ENCODE measurements at places on chromosomes 6 and 20. TPM values are rescaled to one million over a fixed set of nuclear protein-coding genes. Genes with fewer than 3 reads are reported as not detected.
A peak's percentile ranks its signal among the peaks of the same experiment; 100 is the strongest.

DNA sequence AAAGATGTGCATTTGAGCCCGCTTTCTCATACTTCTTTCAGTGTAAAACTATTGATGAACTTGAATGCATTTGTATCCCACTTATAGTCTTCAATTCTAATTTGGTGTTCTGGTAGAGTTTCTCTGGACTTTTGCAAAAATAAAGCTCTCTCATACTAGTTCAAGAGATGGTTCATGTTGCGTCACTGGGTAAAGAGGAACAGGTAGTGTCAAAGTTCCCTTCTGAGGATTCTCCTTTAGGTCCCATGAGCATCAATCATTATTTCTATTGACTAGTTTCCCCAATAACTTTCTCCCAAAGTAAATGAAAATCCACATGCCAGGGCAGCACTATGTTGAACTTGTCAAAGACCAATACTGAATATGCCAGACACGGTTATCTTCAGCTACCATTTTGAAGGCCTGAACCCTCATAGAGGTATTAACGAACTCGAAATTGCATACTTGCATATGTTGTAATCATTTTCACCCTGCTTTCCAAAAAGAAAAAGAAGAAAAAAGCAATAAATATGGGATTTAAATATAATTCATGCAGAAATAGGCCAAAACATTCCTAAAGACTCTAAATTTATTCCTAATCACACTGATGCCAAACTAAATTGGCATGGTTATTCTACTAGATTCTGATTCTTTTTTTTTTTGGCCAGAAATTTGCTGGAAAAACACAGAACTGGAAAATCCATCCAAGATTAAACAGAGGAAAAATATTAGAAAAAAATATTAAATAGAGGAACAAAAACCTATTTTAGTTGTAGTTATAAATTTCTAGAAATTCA is 84.5 kb downstream of the SGK1 start:
- no peaks in the 10 kb centered on the region for H3K36me3 ChIP-seq
- H3K4me1 ChIP-seq = no peaks in the 10 kb centered on the region
- no peak for DNase-seq
- H3K4me3 ChIP-seq = no peak overlapping the region

- no peak for DNase-seq
- no peak overlapping the region for H3K27ac ChIP-seq
- H3K36me3 ChIP-seq = peaks cover 16% of the 10 kb centered on the region
- no peak overlapping the region for H3K4me3 ChIP-seq
- H3K4me1 ChIP-seq = no peaks in the 10 kb centered on the region
- no peaks in the 10 kb centered on the region for H3K27me3 ChIP-seq
These were observed 7.0 kb downstream of the MRPS18A start for GRCh38 chr6:43680308-43681200.

DNA sequence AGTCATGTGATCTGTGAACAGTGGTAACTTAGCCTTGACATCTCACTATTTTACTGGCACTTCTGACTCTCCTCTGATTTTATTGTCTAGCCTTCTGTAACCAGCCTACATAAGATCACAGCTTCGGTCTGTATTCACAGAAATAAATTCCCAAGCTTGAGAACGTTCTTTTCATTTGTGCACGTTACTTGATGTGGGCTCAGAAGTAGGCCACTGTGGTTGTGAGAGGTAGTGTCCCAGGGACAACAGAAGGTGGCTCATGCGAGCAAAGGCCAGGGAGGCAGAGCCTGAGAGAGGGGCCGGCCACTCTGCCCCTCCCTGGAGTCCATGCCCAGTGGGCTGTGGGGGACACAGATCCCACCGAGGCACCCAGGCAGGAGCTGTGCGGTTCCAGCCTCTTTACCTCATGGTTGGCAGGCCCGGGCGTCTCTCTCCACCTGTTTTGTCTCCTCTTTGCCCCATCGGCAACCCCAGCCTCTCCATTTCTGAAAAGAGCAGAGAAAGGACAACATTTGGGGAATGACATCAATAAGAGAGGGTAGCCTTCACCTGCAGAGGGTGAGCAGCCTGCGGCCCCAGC is 207.5 kb upstream of the CST7 start:
- no peak for DNase-seq
- H3K27ac ChIP-seq = no peak overlapping the region
- no peaks in the 10 kb centered on the region for H3K36me3 ChIP-seq
- H3K4me3 ChIP-seq = no peak overlapping the region
- H3K27me3 ChIP-seq = no peaks in the 10 kb centered on the region

DNA sequence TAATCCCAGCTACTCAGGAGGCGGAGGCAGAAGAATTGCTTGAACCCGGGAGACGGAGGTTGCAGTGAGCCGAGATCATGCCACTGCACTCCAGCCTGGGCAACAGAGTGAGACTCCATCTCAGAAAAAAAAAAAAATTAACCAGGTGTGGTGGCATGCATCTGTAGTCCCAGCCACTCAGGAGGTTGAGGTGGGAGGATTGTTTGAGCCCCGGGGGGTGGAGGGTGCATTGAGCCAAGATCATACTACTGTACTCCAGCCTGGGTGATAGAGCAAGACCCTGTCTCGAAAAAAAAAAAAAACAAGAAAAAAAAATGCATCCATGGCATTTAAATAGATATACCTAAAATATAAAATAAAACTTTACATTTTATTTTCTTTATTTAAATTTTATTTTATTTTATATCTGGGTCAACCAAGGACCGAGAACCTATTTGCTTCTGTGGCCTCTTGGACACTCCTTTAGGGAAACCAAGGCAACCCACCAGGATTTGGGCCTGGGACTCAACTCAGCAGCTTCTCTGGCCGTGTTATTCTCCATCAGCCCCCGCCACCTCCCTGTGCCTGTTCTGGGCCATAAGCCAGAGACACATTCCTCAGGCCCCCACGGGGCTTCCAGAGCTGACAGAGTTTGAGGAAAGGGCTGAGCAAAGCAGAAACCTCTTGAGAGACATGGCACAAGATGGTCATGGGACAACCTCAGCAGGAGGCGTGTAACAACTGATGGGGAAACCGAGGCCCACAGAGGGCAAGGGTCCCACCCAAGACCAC is 6.2 kb downstream of the SNTA1 start:
- peak overlapping the region; percentile 67 for H3K27ac ChIP-seq
- no peaks in the 10 kb centered on the region for H3K27me3 ChIP-seq
- peaks cover 23% of the 10 kb centered on the region for H3K36me3 ChIP-seq
- H3K4me1 ChIP-seq = peaks cover 49% of the 10 kb centered on the region
- DNase-seq = peak; percentile 41
- H3K4me3 ChIP-seq = no peak overlapping the region

- no peaks in the 10 kb centered on the region for H3K36me3 ChIP-seq
- no peak overlapping the region for H3K4me3 ChIP-seq
- no peaks in the 10 kb centered on the region for H3K4me1 ChIP-seq
- H3K27ac ChIP-seq = no peak overlapping the region
- no peak for DNase-seq
These were observed 125.0 kb upstream of the DOK5 start for GRCh38 chr20:54350415-54350814.

DNA sequence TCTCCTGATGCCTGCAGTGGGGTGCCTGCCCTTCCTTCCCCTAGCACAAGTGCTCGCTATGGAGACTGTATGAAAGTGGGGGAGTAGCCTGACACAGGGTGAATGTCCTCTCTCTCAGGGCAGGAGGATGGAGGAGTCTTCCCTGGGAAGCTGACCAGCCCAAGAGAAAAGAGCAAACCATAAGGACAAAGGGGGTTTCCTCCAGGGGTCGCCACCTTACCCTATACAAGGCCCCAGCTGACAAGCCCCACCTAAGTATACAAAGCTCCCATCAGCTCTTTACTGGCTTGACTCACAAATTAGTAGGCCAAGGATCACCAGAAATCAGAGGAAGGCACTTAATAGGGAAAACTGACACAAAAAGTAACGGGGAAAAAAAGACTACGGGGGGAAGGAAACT is 54.1 kb downstream of the PLAGL1 start:
- H3K27me3 ChIP-seq = peaks cover 3% of the 10 kb centered on the region
- H3K36me3 ChIP-seq = no peaks in the 10 kb centered on the region
- DNase-seq = no peak
- peaks cover 6% of the 10 kb centered on the region for H3K4me1 ChIP-seq
- no peak overlapping the region for H3K27ac ChIP-seq

DNA sequence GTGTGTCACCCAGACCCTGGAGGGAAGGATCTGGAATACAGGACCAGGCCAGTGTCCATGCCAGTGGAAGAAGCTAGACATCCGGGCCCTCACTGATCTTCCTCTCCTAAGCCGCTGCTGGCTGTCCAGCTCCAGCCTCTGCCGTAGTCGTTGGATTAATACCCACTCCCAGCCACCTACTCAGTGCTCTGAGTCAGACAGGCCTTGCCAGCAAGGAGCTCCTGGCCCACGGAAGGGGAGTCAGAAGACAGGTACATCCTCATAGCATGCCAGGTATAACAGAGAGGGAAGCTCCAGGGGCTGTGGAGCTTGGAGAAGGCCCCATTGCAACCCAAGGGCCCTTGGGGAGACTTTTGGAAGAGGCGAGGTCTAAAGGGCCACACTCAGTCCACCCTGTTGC is 49.0 kb downstream of the STK35 start:
- H3K4me3 ChIP-seq = no peak overlapping the region
- H3K4me1 ChIP-seq = peaks cover 3% of the 10 kb centered on the region
- H3K36me3 ChIP-seq = no peaks in the 10 kb centered on the region
- no peaks in the 10 kb centered on the region for H3K27me3 ChIP-seq
- no peak overlapping the region for H3K27ac ChIP-seq
- no peak for DNase-seq

DNA sequence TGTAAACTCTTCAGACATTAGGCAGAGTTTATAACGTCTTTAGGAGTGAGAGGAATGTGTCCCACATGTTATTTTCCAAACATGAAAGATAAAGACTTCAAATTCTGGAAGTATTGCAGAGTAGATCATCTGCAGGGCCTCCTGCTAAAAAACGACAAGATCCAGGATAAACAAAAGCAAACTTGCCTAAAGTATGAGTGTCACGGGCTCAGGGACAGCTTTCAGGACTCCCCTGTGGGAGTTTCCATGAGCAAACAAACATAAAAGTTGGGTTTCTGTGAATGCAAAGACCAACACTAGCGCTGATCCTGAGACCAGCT is 76.9 kb downstream of the TXNDC5 start:
- H3K4me3 ChIP-seq = no peak overlapping the region
- peak; percentile 31 for DNase-seq
- H3K27ac ChIP-seq = no peak overlapping the region
- H3K4me1 ChIP-seq = no peaks in the 10 kb centered on the region

GRCh38 chr6:15392182-15392581 is 146.3 kb downstream of the JARID2 start:
- no peaks in the 10 kb centered on the region for H3K36me3 ChIP-seq
- DNase-seq = no peak
- peaks cover 34% of the 10 kb centered on the region for H3K4me1 ChIP-seq
- no peaks in the 10 kb centered on the region for H3K27me3 ChIP-seq
- H3K27ac ChIP-seq = no peak overlapping the region
- H3K4me3 ChIP-seq = no peak overlapping the region

DNA sequence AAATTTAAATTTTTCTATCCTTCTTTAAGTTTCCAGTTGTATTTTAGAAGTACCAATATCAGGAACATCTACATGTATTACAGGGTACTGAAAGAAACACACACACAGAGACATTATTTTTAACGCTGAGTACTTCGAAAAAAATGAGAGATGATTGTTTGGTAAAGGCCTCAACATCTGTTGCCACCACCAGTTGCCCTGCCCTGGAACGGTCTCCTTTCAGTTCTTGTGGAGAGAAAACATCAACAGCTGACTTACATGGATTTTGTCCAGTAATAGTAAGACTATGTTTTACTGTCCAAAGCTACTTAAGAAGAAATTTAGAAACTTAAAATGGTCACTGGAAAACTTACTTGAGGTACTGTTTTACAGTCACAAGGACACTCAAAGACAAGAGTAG is 16.7 kb downstream of the HMGCLL1 start:
- H3K36me3 ChIP-seq = no peaks in the 10 kb centered on the region
- H3K27me3 ChIP-seq = no peaks in the 10 kb centered on the region

DNA sequence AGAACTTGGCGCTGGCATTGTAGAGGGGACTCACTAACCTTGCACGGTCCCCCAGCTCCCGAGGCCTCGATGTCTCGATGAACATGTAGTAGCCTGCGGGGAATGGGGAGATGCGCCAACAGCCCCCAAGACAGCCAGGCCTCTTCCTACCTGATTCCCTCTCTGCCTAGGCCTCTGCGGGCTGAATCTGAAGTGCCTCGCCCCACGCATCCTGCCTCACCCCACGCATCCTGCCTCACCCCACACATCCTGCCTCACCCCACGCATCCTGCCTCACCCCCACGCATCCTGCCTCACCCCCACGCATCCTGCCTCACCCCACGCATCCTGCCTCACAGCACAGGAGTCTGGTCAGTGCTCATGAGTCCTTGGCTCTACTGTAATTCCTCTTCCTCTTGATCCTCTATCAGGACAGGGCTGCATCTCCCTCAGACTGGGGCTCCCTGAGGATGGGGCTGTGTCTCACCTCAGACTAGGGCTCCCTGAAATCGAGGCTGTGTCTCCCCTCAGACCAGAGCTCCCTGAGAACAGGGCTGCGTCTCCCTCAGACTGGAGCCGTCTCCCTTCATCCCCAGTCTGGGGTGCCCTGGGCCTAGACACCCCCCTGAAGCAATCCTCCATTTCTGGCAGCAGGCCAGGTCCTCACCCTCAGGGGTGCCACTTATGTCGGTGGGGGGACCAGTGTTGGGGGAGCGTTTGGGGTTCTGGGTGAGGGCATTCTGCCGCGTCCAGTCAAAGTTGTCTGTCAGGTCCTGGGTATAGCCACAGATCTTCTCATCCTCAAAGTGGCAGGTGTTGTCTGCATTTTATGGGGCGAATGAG is 53.6 kb downstream of the MDGA1 start:
- no peak overlapping the region for H3K27ac ChIP-seq
- H3K27me3 ChIP-seq = peaks cover 15% of the 10 kb centered on the region
- no peak overlapping the region for H3K4me3 ChIP-seq
- H3K36me3 ChIP-seq = no peaks in the 10 kb centered on the region
- no peak for DNase-seq

- H3K27ac ChIP-seq = no peak overlapping the region
- DNase-seq = no peak
- no peaks in the 10 kb centered on the region for H3K36me3 ChIP-seq
- no peak overlapping the region for H3K4me3 ChIP-seq
- H3K27me3 ChIP-seq = peaks cover 93% of the 10 kb centered on the region
- no peaks in the 10 kb centered on the region for H3K4me1 ChIP-seq
These were observed 15.4 kb downstream of the TFAP2A start for GRCh38 chr6:10399451-10399850.

DNA sequence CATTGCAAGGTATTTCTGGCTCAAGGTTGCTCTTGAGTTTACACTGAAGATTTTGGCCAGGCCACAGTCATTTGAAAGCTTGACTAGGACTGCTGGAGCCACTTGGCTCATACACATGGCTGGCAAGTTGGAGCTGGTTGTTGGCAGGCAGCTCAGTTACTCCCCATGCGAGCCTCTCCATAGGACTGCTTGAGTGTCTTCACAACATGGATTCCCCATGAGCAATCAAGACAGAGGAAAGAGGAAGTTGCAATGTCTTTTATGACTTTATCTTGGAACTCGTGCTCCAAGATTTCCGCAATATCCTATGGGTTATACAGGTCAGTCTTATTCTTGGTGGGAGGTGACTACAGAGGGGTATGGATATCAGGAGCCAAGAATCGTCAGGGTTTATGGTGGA is 1.4 kb upstream of the MANBAL start:
- H3K36me3 ChIP-seq = no peaks in the 10 kb centered on the region
- no peak overlapping the region for H3K27ac ChIP-seq
- no peak overlapping the region for H3K4me3 ChIP-seq
- H3K4me1 ChIP-seq = peaks cover 6% of the 10 kb centered on the region
- no peaks in the 10 kb centered on the region for H3K27me3 ChIP-seq

Gene GPX6
- total RNA-seq = not detected

Gene FIG4
- 17.4 TPM for total RNA-seq

Gene BTNL2
- total RNA-seq = not detected

Gene TUBB2B
- 83.9 TPM for total RNA-seq

Gene CPNE5
- total RNA-seq = 29.2 TPM

Gene MAS1
- not detected for total RNA-seq

Gene WFDC9
- not detected for total RNA-seq

Gene NKX2-4
- total RNA-seq = not detected

Gene TRIM31
- not detected for total RNA-seq

Data from cardiac muscle cell (in vitro differentiated cells and primary cell).